ENCODE measurements at places on chromosomes 1 and 21.

- DNase-seq: no peak
These were observed 278.7 kb upstream of the CHRM3 start for GRCh38 chr1:239107676-239108075.

GRCh38 chr1:207698822-207699483 lies 52.9 kb upstream of the CD46 start:
- peak; percentile 51 for DNase-seq

- DNase-seq: no peak
These were observed 111.1 kb downstream of the CLEC20A start for GRCh38 chr1:178385662-178386061.

- DNase-seq: no peak
These were observed 49.0 kb upstream of the ASB17 start for GRCh38 chr1:75980972-75981897.

DNA sequence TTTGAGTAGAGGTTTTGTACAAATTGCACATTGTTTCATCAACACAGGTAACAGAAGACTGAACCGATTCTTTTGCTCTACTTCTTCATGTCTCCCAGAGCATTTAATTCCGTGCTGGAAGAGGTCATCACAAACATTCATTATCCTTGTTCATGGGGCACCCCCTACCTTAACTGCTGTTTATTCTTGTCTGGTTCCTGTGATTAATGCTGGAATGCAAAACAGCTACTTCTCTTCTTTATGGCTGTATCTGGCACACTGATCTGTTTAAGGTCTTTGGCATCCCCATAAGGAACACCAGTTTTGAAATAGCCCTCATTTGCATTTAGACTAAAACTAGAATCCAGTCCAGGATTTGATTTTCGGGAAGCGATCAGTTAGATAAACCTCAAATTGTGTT lies 42.2 kb downstream of the NTNG1 start:
- DNase-seq: no peak

DNA sequence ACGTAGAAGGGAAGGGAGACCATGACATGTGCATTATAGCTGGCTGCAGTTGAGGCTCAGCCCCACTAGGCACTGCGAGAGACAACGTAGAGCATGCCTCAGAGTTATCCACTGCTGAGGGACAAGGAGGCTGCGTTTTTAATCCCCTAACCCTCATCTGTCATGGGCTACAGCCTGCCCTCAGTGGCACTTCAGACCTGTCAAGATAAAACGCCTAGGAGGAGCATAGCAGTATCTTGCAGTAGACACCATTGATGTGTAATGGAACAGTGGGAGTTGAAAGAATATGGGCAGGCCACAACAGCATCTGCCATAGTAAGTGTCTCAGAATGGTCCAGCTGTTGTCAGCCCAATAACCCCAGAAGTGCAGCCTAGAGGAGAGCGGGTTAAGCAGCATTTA lies 307.0 kb upstream of the PTBP2 start:
- no peak for DNase-seq

DNA sequence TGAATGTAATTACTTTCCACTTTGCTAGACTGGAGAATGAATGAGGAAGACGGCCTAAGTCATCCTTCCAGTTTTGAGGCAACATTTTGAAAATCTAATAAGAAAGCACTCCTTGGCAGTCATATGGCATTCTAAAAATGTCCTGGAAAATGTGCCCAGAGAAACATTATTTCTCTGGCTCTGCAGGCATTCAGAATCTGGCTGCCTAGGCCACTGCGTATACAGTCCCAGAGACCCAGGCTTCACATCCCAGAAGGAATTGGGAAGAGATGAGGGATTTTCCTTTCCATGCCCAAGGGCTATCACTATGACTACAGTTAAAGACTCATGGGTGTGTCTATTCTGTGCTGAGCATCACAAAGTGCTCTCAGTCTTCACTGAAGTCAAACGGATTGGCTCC lies 92.9 kb downstream of the BEND5 start:
- DNase-seq: no peak

DNA sequence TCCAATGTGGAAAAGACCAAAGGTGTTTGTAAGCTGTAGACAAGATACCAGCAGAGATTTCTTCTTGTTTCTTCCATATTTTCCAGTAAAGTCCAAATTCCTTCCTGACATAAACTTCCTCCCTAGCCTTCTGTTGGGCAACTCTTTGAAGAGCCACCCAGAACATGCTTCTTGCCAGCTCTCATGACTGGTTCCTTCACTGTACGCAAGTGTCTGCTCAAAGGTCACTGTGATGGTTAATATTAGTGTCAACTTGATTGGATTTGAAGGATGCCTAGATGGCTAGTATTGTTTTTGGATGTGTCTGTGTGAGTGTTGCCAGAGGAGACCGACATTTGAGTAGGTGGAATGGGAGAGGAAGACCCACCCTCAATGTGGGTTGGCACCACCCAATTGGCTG lies 416.6 kb upstream of the RUNX1 start:
- no peak for DNase-seq

DNA sequence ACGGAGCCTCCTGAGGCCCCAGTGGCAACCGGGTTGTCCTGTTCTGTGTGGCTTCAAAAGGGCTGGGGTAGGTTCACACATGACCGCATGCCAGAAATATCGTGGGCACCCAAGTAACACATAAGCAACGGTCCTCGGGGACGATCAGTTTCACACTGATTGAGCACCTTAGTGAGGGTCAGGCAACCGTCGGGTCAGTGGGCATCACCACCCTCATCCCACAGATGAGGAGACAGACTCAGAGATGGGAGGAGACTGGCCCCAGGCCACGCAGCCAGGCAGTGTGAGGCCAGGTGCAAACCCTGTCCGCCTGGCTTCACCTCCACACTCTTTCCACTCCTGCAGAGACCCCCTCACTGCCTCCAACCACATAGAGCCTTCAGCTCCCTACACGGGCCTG lies 309.8 kb downstream of the MATN1 start:
- DNase-seq: peak; percentile 5

- no peak for DNase-seq
These were observed 403 bp upstream of the PSEN2 start for GRCh38 chr1:226870026-226870400.

DNA sequence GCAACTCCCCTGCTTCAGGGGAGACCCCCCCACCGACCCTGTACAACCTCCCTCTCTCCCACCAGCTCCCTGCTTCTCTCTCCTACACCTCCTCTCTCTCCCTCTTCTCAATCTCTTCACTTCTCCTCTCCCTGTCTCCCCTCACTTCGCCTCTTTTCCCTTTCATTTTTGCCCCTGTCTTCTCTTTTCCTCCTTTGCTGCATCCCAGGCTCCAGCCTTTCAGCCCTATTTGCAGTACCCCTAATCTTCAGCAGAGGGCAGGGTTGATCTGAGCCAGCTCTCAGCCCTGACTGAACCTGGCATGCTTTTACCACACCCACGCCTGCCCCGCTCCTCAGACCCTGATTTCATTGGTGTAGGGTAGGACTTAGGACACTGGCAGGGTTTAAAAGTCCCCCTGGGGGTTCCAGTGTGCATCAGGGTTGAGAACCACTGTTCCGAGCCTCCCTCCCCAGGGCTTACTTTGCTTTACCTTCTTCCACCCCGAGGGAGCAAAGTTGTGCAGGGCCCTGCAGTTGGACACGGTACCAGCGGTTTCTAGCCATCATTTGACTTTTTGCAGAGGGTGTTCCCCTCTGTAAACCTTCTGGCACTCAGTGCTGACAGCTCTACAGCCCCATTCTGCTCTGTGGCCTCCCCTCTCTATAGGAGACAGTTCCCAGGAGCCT lies 67.3 kb upstream of the CNTN2 start:
- DNase-seq: peak; percentile 92

DNA sequence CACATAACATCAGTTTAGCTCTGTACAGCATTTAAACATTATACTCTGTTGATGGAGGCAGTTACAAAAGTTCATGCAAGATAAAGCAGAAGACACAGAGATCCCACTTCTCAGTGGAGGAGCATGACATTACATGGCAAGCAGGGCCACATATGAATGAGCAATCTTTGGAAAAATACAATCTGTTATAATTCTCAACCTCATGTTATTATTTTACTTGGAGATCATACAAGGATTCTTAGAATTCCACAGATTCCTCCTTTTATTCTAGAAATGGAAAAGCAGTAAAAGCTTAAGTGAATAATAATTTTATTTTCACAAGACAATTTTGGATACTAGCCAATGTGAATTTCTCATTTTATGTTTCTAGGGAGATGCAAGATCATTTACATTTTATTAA lies 66.6 kb downstream of the IFI44 start:
- no peak for DNase-seq

- DNase-seq: no peak
These were observed 9.5 kb downstream of the JAK1 start for GRCh38 chr1:64956733-64957441.

- peak; percentile 5 for DNase-seq
These were observed 150.2 kb downstream of the GRIK3 start for GRCh38 chr1:36884029-36884701.

DNA sequence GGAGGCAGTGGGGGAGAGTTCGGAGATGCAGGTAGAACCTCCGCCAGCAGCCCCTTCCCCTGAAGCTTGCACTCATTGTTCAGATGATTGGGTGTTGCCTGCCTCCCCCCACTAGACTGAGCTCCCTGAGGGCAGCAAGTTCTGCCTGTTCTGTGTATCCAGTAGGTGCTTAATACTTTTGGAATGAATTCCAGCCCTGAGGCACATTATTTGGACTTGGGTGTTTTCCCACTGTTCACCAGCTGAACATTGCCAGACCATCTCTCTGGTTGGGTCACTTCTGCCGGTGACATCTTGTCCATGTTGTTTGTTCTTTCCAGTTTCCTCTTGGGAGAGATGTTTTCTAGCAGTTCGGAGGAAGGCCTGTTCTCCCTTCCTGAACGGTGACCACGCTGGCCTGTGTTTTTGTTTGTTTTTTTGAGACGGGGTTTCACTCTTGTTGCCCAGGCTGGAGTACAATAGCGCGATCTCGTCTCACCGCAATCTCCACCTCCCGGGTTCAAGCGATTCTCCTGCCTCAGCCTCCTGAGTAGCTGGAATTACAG lies 48.7 kb downstream of the SPSB1 start:
- DNase-seq: no peak

GRCh38 chr1:41418857-41419583 lies 57.8 kb downstream of the FOXO6 start:
- DNase-seq: no peak

DNA sequence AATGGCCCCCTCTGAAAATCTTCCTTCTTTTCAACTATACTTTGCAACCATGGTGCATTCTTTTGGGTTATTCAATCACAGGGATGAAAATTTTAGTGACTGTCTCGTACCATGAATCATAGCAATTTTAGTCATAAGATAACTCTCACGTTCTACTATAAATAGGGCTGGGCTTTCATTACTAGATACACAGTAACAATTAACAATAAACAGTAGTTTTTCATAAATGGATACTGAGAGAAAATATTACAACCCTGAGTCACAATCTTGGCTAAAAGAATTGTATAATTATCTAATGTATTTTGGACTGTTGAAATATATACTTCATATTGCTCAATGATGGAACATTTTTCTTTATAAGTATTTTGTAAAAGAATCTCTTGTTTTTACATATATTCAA lies 96.1 kb downstream of the TEX35 start:
- no peak for DNase-seq

DNA sequence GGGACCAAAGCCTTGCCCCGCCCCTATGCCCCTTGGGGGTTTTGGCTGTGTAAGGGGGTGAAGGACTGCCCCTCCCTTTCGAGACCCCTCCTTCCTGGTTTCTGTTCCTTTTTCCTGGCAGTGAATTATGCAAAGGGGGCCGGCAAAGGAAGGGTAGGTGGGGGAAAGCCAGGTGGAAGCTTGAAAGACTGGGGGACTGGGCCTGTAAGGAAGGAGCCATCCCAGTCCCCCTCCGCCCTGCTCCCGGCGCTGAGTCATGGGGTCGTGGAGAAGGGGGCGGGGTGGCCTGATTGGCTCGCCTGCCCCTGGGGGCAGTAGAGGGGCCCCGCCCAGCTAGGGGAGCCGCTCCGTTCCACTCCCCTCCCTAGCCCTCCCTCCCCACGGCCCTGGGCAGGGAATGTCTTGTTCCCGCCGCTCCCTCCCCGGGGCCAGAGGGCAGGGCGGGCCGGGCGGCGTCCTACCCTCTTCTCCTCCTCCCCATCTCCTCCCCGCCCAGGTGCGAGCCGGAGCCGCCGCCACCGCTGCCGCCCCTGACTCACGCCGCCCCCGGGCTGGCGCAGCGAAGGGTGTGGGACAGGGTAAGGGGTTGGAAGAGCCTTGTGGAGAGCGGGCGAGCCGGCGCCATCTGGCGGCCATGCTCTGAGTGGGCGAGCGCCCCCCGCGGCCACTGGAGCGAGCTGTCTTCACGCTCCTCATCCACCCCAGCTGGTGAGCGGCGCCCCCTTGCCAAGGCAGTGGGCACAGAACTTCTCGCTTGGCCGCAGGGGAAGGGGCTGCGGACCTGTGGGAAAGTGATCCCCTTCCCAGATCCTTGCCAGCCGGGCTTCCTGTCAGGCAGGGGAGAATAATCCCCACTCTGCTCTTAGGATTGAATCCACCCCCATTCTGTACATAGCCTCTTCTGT lies 14.7 kb downstream of the ZBTB7B start:
- peak; percentile 97 for DNase-seq

DNA sequence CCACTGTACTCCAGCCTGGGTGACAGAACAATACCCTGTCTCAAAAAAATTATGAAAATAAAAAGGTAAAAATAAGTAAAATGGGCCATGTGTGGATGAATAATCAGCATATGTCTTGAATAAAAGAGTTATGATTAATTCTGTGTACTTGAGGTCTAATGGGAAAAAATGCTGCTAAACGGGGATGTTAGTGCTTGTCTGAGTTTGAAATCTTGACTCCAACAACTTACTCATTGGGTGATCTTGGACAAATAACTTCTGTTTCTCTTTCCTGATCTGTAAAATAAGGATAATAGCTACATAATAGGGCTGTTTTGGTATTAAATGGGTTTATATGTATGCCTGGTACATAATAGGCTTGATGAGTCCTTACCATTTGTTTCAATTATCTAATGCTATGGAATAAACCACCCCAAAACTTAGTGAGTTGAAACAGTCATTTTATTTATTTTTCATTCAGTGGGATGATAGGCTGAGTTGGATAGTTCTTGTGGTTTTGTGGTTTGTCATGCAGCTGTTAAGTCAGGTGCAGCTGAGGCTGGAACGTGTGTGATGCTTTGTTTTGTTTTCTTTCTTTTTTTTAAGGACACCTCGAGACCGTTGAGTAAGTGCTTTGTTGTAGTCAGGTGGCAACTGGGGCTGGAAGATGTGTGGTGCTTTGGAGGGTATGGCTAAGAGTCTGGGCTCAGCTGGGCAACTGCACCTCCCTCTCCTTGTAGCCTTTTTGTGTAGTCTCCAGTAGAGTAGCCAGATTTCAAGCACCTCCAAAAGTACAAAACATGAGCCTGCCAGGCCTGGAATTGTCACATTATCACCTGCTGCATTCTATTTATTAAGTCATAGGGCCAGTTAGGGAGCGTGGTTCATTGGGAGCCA lies 4.9 kb downstream of the MDM4 start:
- no peak for DNase-seq

DNA sequence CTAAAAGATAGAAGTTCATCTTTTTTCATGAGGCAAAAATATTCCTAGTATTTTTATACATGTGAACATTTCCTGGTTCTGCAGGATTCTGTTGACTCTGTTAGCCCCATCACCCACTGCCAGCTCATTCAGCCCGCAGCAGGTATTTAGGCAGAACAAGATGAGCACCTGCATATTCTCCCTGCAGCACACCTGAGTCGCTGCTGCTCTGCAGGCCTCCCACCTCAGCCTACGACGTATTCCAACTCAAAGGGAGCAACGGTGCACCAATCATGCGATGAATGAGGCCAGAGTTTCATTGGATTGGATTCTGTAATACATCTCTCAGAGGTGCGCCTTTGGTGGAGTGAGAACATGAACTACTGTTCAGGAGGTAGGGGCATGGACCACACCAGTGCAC lies 87.6 kb downstream of the CNIH3 start:
- no peak for DNase-seq
